ENCODE measurements at places on chromosomes 3 and 15.

GRCh38 chr15:89751748-89752147 lies 699 bp upstream of the MESP1 start:
- no peak overlapping the region for H3K27ac ChIP-seq
- DNase-seq: no peak
- no peaks in the 10 kb centered on the region for H3K36me3 ChIP-seq
- no peaks in the 10 kb centered on the region for H3K27me3 ChIP-seq

DNA sequence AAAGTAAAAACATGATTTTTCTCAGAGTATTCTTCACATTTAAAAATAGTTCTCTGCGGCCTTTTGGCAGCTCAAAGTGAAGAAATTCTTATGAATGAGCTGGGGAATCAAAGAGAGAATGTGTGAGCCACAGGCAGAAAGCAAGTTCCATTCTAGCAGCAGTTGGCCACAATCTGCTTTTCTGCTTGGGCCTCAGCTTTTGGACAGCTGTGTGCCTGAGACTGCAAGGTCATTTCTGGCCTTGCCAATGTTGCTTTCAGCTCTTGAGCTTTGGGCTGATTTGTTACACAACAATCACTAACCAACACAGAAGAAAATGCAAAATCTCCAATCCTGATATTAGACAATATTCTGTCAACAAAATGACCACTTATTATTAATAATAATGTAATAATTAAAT lies 14.4 kb upstream of the TM4SF4 start:
- no peak overlapping the region for H3K27ac ChIP-seq
- H3K36me3 ChIP-seq: no peaks in the 10 kb centered on the region
- H3K4me1 ChIP-seq: no peaks in the 10 kb centered on the region
- no peak overlapping the region for H3K4me3 ChIP-seq
- DNase-seq: no peak

DNA sequence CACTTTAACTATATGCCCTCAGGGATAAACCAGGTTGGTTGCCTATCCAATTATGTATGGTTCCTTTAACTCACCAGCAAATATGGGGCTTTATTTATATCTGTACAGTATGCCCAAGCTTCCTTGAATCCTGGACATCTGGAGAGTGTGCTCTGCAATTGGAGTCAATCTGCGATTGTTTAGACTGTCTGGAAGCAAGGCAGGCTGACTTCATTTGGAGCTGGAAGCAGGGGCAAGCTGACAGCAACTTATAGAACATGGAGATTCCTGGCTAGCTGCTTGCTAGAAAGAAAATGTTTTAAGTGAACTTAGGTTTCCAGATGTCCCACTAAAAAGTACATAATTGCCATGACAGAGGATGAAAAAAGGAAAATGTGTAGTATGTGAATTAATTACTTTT lies 63.7 kb upstream of the TPRG1 start:
- no peak overlapping the region for H3K27ac ChIP-seq
- no peak overlapping the region for H3K4me3 ChIP-seq
- no peak for DNase-seq

- no peak overlapping the region for H3K27ac ChIP-seq
- DNase-seq: no peak
- H3K4me3 ChIP-seq: no peak overlapping the region
- H3K27me3 ChIP-seq: peaks cover 4% of the 10 kb centered on the region
- H3K4me1 ChIP-seq: no peaks in the 10 kb centered on the region
These were observed 68.2 kb downstream of the RYR3 start for GRCh38 chr15:33378866-33379480.
